ENCODE measurements at places on chromosomes 7 and 10. TPM values are rescaled to one million over a fixed set of nuclear protein-coding genes. Genes with fewer than 3 reads are reported as not detected.

EBLN1 gene
- not detected for polyA plus RNA-seq

SPDYE11 gene
- polyA plus RNA-seq, result not detected

ERCC6 gene
- 3.9 TPM for polyA plus RNA-seq

ANXA8L1 gene
- polyA plus RNA-seq, result 0.21 TPM

PCBD1 gene
- 45.6 TPM for polyA plus RNA-seq

SPDYE5 gene
- not detected for polyA plus RNA-seq

EMX2 gene
- polyA plus RNA-seq, result 0.06 TPM

FFAR4 gene
- 0.02 TPM for polyA plus RNA-seq

SFTPA2 gene
- polyA plus RNA-seq, result 5.7 TPM

CLDN4 gene
- 0.33 TPM for polyA plus RNA-seq

AQP1 gene
- 16.2 TPM for polyA plus RNA-seq

SPDYE1 gene
- polyA plus RNA-seq, result not detected

FANK1 gene
- 1.0 TPM for polyA plus RNA-seq

All from spleen (tissue), 13 donors.